ENCODE measurements at places on chromosomes 3 and 15.
A peak's percentile ranks its signal among the peaks of the same experiment; 100 is the strongest.

DNA sequence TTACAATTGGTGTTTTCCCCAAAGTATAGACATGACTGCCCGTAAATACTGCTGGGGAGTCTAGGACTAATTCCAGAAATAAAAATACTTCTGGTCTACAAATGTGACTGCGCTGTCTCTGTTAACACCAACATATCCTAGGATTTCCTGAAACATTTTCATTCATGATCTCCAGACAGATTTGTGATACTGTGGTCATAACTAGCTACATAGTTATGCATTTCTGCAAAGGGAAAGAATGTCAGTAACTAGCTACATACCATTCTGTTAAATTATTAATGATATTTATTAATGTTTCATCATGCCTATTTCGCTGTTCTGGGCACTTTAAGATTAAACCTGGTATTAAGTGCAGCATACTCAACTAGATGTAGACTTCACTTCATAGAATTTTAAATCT lies 33.3 kb downstream of the SETD5 start:
- DNase-seq, result no peak

DNA sequence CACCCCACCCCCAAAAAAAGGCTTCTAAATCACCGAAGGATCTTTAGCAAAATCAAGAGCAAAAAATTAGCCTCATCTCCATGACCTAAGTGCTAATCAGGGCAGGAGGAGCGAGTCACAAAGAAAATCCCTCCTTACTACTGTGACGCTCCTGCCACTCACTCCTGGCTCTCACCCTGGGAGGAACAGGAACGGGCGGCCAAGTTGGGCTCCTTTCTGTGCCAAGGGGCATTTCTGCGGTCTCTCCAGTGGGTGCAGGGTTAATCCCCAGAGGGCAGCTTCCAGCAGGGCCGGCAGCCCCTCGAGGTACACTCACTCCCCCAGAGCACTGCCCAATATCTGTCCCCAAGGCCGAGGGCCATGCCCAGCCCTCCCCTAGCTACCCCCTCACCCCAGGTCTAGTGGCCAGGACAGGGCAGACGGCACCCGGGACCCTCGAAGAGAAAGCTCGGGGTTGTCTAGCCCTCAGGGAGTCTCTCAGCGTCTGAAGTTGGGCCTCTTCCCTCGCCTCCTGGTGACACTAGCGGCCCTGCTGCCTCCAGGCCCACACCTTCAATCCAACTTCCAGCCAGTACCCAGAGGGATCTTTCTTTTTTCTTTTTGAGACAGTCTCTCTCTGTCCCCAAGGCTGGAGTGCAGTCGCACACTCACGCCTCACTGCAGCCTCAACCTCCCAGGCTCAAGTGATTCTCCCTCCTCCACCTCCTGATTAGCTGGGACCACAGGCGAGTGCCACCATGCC lies 706 bp downstream of the CAV3 start:
- no peak for DNase-seq

GRCh38 chr15:67931861-67932260 lies 92.0 kb upstream of the RNU6-1 start:
- DNase-seq, result no peak

GRCh38 chr3:190013943-190014924 lies 106.5 kb downstream of the P3H2 start:
- DNase-seq, result no peak

DNA sequence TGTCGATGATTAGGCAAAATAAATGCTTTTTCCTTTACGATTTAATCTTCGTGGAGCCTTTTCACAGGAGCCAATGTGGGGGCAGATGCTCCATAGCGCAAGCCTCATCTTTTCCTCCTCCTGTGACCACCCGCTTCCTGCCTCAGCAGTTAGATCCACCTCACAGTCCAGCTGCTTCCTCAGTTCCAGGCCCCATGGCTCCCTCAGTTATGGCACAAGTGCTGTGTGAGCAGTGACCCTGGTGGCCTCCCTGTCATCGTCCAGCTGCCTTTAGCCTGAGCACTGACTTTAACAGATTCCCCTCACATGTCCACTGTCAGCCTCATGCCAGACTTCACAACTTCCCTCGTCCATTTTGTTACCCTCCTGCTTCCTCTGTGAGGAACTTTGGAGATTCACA lies 424.6 kb upstream of the GBE1 start:
- no peak for DNase-seq

GRCh38 chr3:68256635-68257223 lies 602.3 kb upstream of the SUCLG2 start:
- no peak for DNase-seq

GRCh38 chr3:45007091-45007490 lies 19.0 kb upstream of the CLEC3B start:
- DNase-seq, result no peak

DNA sequence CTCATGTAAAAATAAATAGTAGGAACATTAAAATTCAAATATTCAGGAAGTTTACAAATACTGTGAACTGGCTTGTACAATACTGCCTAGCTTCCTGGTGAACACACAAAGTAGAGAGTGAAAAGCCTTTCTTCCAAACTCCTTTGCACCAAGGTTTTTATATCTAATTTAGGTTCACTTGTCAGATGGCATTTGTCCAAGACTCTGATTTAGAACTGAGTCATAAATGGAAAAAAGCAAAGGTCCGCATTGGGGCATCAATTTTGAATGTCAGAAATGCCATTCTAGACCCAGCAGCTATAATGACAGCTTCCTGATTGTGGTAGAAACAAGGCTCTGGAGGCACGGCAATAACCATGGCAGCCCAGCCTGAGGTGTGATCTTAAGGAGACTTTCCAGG lies 160.7 kb downstream of the PDE8A start:
- no peak for DNase-seq

GRCh38 chr3:74267588-74268184 lies 346.8 kb downstream of the CNTN3 start:
- peak; percentile 9 for DNase-seq

GRCh38 chr3:148092624-148093347 lies 604.9 kb upstream of the AGTR1 start:
- no peak for DNase-seq

GRCh38 chr3:104102386-104102785 lies 1264.3 kb upstream of the ALCAM start:
- no peak for DNase-seq

Measured in thoracic aorta (tissue), 2 donors.